ENCODE measurements at places on chromosomes 3 and 15.
A peak's percentile ranks its signal among the peaks of the same experiment; 100 is the strongest.

- no peak for DNase-seq
Measured at GRCh38 chr3:134360046-134360445, 14.2 kb downstream of the AMOTL2 start.

DNA sequence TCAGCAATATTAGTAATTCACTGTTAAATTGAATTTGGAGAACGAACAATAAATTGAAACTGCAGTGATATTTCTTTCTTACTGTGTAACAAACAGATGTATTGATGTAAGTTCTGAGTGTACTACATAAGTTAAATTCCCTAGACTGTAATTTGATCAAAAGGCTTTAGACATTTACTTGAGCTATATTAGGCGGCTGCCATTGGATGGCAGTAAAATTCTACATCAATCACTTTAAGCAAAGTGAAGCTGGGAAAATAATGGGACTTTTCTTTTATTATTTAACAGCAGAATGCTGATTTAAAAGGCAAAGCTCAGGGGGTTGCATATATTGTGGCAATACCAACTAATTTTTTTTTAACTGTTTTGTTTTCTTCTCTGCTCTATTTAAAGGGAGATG, 212.6 kb upstream of the PLSCR5 start:
- DNase-seq = no peak

DNA sequence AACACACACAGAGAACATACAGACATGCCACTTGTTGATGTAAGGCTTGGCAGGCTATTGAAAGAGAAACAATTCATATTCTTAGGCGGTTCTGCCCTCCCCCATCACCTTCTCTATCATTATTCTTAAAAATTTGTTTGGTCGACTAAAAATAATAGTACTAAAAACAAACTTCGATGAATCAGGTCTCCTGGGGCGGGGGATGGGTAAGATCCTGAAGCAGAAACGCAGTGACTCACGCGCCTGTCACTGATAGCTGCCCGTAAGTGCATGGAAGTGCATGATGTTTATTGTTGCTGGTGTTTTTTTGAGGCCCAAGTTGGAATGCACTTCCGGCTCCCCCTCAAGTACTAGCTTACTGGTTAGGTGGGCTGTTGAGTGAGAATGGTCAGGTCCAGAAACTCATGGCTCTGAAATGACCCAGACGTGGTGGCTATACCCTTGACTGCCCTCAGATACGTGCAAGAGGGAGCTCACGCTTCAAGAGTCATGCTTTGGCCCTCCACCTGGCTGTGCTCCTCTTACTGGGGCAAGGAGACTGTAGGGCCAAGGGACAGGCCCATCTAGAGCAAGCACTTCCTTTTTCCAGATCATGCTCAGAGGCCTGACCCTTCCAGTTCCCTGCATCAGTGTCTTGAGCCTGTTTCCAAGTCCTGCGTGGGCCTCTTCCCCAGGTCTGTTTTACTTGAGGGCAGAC, 10.9 kb downstream of the SMAD3 start:
- DNase-seq = peak; percentile 80

DNA sequence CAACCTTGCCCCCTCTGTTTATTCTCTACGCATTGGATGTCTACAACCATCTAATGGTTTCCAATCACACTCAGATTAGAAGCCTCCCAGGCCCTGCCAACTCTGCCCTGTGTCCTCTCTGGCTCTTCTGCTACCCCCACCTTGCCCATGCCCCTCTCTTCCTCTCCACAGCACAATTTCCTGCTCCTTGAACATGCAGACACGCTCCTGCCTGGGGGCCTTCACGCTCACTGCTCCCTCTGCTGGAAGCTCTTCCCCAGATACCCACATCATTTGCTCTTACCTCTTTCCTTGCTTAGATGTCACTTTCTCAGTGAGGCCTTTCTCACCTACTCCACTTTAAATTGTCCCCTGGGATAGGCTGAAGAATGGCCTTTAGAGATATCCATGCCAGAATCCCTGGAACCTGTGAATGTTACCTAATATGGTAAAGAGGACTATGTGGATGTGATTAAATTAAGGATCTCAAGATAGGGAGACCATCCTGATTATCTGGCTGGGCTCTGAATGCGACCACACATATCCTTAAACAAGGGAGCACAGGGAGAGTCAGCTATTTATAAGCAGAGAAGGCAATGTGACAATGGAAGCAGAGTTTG, 9.9 kb downstream of the KY start:
- DNase-seq = no peak

- DNase-seq = no peak
Measured at GRCh38 chr15:53107855-53108254, 317.7 kb upstream of the ONECUT1 start.

- DNase-seq = no peak
Measured at GRCh38 chr15:70701891-70702568, 61.3 kb downstream of the UACA start.

DNA sequence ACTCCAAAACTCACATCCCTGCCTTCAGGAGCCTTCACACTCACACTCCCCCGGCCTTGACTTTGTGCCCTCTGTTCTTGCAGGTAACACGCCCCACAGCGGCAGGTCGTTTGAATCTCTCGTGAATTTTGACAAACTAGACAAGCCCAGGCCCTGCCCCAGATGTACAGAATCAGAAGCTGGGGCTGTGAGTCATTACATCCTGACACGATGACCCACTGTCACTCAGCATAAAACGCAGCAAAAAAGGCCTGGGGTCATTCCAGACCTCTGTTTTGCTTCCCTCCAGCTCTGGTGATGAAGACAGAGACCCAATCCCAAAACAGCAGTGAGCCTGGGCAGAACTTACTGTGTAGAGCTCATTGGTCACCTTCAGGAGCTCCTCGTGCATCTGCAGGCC, 116.4 kb upstream of the RAD18 start:
- DNase-seq = no peak

DNA sequence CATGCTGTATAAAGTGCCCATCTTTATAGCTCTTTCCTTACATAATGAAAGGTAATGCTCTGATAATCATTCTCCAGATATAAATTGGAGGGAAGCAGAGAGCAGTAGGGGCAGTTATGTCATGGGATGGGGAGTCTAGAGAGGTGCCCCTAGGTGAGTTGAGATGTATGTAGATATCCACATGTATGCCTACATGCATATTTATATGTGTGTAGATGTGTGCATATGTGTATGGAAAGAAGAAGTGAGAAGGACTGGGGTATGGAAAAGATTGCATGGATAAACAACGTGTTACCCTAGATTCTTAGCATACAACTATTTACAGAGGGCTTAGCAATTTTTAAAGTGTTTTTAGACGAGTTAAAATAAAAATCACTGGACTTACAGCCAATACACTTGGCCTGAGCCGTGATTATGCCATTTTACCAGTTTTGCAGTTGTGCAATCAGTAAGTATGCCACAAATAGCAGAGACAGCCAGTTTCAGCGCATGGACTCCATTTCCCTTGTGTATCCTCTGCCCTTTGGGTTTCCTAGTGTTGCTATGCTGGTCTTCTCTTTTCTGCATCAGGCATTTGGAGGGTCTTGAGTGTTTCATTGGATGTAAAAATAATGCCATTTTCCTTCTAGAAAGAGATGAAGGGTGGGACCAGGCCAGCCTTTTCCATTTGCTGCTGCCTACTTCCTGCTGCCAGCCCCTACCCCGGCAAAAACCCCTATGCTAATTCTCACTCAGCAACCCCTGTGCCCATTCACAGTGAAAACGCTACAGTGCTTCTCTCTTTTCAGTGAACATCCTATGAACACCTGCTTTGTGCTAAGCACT, 199.4 kb upstream of the NR2E3 start:
- no peak for DNase-seq

DNA sequence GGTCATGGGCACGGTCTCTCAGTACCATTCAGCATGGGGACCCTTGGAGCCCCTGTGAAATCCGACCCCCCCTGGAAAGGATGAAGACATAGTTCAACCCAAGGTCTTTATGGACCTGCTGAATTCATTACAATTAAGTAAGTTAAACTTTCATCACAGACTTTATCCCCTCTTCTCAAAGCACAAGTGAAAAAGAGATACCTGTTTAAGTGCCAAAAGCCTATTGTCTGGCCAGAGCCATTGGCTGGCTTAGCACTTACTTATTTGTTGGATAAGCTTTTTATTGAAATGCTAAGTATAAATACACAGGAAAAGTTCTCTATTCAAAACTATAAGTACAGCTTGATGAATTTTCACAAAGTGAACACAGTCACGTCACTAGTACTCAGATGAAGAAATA, 128.4 kb upstream of the NR2E3 start:
- DNase-seq = no peak

DNA sequence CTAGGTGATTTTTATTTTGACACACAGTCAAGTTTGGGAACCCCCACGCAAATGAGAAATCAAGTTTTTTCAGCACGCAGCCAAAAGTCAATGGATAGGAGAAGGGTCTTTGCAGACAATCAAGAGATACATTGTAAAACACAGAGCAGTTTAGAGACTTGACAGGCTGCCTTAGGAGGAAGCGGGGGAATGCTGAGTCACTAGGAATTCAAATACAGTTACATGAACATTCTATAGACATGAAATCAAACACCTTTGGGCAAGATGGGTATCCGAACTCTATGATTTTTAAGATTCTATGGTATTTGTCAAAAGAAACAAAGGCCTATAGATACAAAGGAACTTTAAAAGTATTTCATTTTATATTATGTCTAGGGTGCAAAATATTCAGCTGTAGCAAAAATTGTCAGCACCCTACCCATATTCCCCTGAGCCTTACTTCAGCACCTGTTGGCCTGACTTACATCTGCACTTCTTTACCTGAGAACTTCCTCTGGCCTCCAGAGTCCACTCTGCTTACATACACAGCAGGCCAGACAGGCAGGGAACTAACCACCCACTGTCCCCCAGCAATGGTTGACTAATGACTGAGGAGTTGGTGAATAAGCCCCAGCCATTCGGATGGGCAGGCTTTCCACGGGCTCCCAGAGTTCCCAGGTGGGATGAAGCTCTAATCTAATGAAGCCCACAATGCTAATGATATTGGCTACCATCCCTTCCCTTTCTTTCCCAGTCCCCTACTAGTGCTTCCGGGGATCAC, 289.3 kb upstream of the RORA start:
- DNase-seq = no peak

DNA sequence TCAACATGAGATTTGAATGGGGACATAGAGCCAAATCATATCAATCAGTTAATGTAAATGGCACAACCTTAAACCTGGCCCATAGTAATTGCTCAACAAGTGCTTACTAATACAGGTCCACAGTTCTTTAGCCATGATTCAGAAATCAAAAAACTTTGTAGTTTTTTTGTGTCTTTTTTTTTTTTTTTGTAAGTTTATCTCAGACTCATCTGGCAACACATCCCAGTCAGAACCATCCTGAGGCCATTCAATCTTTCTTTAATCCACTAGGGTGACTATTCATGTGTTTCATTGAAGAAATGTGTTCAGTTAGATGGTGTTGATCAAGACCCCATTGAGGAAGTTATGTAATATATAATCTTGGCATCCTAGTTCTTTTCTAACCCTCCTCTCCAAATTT, 65.4 kb downstream of the ABI3BP start:
- DNase-seq = no peak

GRCh38 chr3:195203606-195204005, 67.4 kb downstream of the XXYLT1 start:
- no peak for DNase-seq

DNA sequence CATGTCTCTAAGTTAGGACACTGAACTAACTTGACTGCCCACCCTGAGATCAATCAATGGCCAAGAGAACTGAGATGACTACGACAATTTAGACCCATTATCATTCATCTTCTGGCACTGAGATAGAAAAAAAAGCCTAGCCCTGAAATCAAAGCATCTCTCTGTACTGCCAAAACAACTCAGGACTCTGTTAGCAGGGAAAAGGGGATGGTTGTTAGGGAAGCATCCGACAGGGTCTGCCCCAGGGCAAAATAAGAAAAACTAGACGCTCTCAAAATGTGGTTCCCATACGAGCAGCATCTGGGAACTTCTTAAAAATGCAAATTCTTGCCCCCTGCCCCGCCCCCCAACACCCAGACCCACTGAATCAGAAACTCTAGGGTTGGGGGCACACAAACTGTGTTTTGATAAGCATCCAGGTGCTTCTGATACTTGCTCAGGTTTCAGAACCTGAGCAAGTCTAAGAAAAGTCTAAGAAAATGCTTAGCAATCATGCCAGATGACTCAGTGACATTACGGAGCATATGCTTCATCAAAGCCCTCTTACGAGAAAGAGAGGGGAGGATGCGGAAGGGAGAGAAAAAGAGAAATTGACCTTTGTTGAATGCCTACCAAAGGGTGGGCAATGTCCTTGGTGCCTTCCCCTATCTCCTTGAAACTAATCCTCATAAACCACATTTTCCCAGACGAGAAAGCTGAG, 172.8 kb upstream of the HES1 start:
- DNase-seq = peak; percentile 13

DNA sequence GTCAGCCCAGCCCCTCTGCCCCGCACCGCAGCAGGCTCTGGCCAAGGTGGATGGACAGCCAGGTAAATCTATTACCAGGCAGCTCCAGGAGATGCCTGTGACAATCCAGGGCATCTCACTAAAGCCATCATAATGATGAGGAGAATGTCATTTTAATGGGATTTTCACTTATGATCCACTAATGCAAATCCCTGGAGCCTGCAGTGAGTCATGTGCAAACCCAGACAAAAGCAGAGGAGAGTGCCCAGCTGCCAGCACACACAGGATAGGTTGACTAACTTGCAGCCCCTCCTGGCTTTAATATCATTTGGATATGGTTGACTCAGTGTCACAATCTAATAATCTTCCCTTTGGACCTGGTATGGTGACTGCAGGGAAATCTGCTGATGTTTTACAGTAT, 206.9 kb upstream of the TRIM42 start:
- DNase-seq = no peak

GRCh38 chr3:190024912-190025311, 95.8 kb downstream of the P3H2 start:
- DNase-seq = no peak

DNA sequence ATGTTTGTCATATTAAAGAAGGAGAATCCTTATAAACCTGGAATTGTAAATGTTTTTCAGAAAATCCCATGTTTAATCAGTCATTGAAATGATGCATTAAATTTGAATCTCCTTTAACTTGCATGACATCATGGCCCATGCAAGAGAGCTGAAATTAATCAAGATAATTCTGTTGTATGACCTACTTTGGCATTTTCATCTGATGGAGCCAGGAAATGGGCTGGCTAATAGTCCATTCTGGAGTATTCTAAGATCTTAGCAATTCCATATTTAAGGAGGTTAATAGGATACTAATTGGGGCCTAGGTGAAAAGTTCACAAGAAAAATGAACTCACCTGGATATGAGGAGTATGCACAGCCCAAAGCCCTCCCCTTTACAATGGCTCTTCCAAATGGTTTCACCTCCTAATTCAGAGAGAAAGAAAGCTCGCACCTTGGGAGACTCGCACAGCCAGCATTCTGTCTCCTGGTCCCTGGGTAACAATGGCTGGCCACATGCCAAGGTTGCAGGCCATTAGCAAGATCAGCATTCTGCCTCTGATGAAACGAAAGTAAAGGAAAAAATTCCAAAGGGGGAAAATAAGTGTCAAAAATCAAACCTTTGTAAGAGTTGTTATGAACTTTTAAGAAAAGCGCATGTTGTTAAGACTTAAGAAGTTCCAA, 786.4 kb downstream of the MCTP2 start:
- no peak for DNase-seq

- DNase-seq = no peak
Measured at GRCh38 chr3:139124197-139124596, 79.5 kb upstream of the PRR23C start.

Measured in stimulated activated CD4-positive, alpha-beta T cell treated with anti-CD3 and anti-CD28 coated beads, Interleukin-1b, Interleukin-23, amount 100 ng/mL, for 48 hours (primary cell).